Stromal cell of bone marrow (primary cell): ENCODE measurements at places on chromosomes 12 and 14.

GRCh38 chr12:50999093-50999492 lies 27.1 kb downstream of the SLC11A2 start:
- DNase-seq: no peak

DNA sequence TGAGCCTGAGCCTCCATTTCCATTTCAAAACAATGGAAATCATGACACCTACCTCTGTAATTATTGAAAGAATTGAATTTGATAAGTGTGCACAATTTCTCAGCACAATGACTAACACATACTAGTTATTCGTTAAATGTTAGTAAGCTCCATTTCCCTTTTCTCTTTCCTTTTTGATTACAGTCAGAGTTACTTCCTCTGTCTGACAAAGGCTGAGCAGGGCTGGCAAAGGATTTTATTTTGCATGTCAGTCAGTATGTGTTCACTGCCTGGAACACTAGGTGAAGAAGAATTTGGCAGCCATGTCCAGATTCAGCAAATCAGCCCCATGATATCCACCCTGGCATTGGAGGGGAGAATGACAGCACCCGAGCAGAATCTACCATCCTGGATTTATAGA lies 12.2 kb upstream of the RHOJ start:
- DNase-seq: no peak

DNA sequence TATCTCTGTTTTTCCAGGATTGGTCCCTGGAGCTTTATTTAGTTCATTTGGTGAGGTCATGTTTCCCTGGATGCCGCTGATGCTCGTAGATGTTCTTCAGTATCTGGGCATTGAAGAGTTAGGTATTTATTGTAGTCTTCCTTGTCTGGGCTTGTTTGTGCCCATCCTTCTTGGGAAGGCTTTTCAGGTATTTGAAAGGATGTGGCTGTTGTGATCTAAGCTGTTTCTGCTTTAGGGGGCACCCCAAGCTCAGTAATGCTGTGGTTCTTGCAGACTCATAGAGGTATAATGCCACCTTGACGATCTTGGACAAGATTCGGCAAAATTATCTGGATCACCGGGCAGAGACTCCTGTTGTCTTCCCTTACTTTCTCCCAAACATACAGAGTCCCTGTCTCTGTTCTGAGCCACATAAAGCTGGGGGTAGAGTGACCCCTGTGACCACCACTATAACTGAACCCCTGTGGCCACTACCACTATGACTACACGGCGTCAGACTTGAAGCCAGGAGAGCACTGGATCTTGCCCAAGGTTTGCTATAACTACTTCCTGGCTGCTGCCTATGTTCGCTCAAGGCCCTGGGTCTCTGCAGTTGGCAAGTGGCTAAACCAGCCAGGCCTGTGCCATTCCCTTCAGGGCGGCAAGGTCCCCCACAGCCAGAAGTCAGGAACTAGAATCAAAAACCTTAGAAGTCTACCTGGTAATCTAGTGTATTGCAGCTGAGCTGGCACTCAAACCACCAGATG lies 40.9 kb downstream of the FGD4 start:
- DNase-seq: no peak

DNA sequence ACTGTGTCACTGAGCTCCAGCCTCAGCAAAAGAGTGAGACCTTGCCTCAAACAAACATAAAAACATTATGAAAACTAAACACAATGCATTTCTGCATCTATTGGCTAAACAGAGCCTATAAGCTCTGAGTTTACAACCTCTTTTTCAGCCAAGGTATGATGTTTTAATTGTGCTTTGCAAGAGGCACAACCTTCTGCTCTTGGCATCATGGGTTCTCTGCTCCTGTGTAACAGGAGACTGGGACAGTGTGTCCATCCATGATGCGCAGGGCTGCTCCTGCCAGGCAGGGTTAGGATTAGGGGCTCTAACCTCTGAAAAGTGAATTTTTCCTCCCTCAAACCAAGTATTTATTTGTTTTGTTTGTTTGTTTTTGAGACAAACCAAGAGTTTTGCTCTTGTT lies 5.0 kb upstream of the NFKBIA start:
- DNase-seq: no peak

- DNase-seq: no peak
Observed at GRCh38 chr14:49951691-49952345, 58.9 kb downstream of the ARF6 start.

DNA sequence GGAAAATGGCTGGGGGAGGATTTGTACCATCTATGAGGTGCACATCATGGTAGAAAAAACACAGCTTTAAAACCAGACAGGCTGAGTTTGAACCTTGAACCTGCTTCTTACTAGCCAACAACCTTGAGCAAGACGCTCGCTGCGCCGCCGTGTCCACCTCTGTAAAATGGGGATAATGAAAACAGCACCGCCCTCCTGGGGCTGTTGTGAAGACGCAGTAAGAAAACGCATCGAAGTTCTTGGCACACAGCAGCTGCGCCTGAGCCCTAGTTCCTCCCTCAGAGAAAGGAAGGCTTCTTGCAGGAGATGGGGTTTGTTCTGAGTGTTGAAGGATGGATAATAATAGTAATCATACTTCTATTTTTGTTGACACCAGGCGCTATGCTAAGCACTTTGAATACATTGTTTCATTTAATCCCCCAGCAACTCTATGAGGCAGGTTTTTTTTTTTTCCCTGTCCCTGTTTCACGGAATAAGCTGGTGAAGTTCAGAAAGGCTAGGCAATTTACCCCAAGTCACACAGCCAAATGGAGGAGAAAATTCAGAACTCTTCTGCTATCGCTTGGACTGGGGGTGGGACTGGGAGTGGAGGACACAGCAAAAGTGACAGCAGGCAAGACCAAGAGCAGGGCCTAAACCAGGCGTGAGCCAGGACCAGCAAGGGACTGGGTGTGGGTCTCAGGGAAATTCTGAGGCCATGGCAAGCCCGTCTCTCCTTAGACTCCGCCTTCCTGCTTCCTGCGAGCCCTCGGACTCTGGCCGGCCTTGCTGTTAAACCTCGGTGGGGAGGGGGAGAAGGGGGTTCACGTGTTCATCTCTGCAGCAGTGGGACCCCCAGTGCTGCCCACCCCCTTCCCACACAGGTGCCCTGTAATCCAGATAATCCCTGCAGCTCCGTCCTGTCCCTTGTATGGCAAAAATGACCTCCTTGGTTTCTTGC lies 97.5 kb downstream of the LRRC74A start:
- DNase-seq: no peak

DNA sequence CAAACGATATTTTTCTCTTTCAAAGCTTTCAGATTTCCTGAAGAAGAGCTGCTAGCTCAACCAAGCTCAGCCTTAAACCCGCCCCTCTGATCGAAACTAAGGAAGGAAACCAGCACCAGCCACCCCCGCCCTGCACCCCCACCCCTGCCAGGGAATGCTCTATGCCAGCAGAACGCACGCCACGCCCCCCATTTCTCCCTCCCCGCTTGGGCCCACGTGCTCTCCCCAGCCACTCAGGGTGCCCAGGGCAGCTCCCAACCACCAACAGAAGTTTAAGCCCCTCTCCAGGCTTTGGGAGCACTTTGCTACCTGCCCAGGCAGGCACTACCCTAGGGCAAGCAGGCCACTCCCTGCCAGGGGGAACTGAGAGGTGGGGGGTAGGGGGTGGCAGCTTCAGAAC lies 18.8 kb upstream of the KRT78 start:
- DNase-seq: no peak

GRCh38 chr12:48189331-48190125 lies 6.1 kb downstream of the CCDC184 start:
- DNase-seq: peak; percentile 56

GRCh38 chr12:110109037-110109836 lies 14.9 kb upstream of the IFT81 start:
- DNase-seq: peak; percentile 100

DNA sequence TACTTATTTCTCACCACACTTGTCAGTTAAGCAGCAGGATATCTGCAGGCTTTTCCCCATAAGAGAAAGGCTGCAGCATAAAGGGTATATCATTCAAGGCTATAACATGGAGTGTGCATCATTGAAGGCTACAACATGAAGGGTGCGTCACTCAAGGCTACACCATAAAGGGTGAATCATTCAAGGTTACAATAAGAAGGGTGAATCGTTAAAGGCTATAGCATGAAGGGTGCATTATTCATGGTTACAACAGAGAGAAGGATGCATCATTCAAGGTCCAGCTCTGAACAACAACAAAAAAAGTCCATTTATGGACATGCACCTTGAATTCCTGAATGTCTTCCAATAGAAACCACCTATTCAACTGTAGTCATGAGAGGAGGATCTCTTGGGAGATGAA lies 32.8 kb upstream of the LUM start:
- DNase-seq: no peak

DNA sequence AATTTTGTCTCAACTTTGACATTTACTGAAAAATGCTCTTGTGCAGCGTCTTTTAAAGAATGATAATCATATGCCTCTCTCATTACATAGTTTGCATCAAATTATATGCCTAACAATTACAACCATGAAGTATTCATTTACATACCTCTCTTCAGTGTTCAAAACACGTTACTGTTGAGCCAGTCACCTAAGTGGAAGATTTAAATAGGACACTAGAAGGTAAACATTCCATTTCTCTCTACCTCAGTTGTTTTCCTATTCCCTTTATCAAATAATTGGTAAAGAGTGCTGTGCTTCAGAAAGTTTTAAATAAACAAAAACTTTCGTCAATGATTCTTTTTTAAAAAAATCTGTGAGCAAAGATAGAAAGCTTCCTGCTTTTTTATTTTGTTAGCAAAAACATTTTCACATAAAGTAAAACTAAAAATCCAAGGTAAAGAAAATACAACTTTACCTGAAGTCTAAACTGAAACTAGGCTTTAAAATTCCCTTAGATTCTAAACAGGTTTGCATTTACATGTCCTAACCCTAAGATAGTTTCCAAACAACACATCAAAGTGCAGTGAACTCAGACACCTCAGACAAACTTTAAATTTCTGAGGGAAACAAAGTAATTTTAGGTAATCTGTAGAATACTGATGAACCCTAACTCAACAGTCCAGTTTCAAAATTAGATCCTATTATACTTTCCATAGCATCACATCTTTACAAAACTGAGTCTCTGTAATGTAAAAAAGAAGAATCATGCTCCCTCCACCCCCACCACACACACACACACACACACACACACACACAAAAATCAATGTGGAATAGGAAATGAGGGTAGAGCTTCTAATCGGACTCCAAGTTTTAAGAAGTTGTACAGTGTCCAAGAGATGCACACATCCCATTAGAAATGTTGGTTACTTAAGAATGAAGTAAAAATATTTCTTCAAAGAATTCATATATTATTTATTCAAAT lies 46.2 kb downstream of the PAWR start:
- no peak for DNase-seq

- DNase-seq: no peak
Observed at GRCh38 chr14:38316922-38317321, 61.0 kb upstream of the CLEC14A start.

DNA sequence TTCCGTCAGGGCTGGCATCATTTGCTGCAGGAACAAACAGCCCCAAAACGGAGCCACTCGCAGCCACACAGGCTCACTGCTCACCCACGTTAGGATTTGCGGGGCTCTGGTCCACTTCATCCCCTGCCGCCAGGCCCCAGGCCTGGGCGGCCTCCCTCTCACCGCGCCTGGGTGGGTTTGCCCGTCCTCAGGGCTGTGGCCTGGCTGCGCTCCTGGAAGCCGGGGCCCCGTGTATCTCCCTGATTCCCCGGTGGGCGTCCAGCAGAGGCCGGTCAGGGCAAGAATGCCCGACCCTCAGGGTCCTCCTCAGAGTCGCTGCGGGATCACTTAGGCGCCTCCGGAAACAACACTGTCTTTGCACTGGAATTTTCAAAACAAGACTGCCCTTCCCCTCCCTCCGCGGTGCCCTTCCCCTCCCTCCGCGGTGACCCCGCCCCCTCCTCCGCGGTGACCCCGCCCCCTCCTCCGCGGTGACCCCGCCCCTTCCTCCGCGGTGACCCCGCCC lies 15.7 kb upstream of the FBRSL1 start:
- DNase-seq: no peak

GRCh38 chr12:47818467-47819137 lies 1.1 kb downstream of the HDAC7 start:
- DNase-seq: no peak

DNA sequence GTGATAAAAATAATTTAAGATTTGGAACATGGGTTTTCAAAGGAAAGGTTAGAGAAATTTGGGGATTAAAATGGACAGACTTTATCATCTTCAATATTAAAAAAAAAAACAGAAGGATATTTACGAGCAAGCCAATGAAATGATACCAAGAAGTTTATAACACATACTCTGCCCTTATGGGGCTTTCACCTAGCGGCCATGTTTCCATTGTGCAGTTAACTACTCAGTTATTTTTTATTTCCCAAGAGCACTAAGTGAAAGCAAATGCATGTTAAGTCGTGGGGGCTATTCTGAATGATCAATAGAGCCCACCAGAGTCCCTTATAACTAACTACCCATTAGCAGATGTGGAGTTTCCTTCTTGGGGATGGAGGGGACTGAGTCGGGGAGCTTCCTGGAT lies 53.9 kb downstream of the ETV6 start:
- DNase-seq: no peak

GRCh38 chr12:61821381-61821780 lies 438.8 kb upstream of the USP15 start:
- no peak for DNase-seq

DNA sequence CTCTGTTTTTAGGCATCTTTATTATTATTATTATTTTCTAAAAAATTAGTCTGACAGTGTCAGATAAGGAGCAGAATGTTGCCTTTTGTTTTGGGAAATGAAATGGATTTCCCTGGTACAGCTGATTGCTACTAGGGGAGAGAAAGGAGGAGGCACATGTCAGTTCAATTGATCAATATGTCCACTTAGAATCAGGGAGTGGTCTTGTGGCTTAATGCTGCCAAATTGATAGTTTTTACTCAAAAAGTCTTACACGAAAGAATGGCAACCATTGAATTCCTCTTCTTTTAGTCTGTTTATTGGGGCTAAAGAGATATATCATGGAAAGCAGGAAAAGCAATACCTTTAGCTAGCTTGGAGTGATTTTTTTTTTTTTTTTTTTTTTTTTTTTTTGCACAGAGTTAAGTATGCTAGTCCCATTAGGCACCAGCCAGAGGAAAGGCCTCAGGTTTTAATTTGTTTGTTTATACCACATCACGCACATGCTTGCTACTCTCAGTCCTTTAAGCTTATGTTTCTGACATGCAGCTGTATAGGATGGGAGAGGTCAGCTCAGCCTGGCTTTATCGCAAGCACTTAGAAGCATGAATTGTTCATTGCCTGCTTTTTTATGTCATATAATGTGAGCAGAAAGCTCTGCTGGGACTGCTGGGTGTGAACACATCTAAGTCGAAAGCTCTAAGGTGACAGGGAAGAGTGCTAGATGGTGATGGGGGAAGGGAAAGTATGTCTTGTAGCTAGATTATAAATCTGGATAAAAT lies 1.4 kb downstream of the AKAP6 start:
- DNase-seq: no peak

DNA sequence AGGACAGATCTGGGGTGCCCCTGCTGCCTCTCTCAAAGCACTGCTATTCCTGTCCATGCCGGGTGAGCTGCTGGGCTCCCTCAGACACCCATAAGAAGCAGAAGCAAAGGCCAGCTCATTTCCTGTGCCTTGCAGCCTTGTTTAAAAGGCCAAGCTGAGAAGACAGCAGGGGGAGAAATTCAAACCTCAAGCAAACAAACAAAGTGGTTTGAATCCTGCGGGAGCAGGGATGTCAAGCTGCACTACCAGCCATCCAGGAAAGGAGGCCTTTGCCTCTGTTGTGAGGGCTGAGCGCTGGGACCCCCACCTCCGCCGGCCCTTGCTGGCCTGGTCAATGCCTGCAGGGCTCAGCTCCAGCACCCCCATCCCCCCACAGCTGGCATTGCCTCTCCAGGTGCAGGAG lies 176.5 kb downstream of the PIWIL1 start:
- DNase-seq: no peak
